Immature natural killer cell (primary cell): ENCODE measurements at places on chromosomes 5 and 9.
A peak's percentile ranks its signal among the peaks of the same experiment; 100 is the strongest.

DNA sequence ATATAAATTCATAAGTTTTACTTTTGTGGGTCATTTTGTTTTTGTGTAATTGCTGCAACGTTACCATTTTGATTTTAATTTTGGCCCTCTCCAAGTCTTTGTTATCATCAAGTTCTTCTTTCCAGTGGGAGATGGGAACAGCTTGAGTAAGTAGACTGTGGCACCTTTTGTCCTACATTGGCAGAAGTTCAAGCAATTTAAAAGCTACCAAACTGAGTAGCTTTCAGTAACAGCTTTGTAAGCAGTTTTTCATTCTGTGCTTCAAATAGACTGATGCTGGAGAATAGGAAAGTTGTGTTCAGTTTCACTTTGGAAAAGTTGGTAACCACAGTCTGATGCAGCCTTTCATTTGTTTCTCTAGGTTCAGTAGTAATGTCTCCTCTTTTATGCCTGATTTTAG lies 47.8 kb upstream of the TMED7 start:
- no peak for DNase-seq

- no peak for DNase-seq
Observed at GRCh38 chr5:130773813-130774212, 391.2 kb downstream of the HINT1 start.

- DNase-seq: no peak
Observed at GRCh38 chr5:81530919-81531318, 137.0 kb upstream of the ACOT12 start.

DNA sequence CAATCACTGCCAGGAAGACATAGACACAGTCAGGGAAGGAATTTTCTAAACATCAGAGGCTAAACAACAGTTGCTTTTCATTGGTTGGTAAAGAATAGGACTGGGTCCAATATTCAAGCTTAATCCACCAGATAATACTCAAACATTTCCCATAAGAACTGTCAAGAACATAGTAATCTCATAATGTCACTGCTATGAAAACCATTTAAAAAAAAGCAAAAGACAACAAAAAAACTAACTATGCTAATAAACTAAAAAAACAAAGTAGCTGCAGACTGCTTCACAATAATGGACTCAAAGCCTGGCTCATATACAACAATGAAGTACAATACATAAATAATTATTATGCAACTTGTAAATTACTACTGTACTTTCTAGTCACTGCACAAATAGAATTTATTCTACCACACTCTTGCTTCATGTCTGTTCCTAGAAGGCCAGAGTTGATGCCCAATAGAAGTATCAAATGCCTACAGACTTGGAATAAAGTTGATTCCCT lies 148.7 kb downstream of the MLLT3 start:
- DNase-seq: no peak

DNA sequence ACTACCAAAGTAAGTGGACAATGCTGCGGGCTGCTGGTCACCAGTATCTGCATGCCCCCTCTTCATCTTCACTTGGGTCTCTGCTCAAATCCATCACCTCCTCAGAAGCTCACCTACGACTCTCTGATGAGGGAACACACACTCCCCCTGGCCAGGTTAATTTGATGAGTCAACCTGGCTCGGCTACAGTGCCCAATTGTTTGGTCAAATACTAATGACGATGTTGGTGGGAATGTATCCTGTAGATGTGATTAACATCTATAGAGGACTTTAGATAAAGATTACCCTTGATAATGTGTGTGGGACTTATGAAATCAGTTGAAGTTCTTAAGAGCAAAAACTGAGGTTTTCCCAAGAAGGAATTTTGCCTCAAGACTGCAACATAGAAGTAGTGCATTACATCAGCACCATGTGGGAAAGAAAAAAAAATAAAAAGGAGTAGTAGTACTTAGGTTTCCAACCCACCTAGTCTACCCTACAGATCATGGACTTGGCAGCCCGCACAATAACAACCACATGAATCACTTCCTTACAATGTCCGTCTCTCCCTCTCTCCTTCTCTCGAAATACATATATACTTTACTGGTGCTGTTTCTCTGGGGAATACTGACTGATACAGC lies 467.3 kb downstream of the DNAH5 start:
- DNase-seq: no peak

DNA sequence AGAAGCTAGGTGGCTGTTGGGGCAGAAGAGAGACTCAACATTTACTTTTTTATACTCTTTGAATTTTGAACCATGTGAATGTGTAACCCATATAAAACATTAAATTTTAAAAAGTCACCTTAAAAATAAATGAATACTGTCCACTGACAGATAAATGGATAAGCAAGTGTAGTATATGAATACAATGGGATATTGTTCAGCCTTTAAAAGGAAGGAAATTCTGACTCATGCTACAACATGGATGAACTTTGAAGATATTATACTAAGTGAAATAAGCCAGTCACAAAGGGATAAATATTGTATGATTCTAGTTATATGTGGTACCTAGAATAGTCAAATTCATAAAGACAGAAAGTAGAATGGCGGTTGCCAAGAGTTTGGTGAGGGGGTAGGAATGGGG lies 113.9 kb downstream of the TMEM174 start:
- DNase-seq: no peak

GRCh38 chr5:133273661-133274596 lies 222.1 kb downstream of the HSPA4 start:
- DNase-seq: no peak

- no peak for DNase-seq
Observed at GRCh38 chr5:153159616-153160015, 330.9 kb upstream of the GRIA1 start.

- DNase-seq: no peak
Observed at GRCh38 chr9:106928350-106928749, 65.4 kb downstream of the ZNF462 start.

- DNase-seq: no peak
Observed at GRCh38 chr5:141691286-141691866, 9.3 kb upstream of the ARAP3 start.

GRCh38 chr5:78603636-78604175 lies 44.9 kb downstream of the LHFPL2 start:
- no peak for DNase-seq

DNA sequence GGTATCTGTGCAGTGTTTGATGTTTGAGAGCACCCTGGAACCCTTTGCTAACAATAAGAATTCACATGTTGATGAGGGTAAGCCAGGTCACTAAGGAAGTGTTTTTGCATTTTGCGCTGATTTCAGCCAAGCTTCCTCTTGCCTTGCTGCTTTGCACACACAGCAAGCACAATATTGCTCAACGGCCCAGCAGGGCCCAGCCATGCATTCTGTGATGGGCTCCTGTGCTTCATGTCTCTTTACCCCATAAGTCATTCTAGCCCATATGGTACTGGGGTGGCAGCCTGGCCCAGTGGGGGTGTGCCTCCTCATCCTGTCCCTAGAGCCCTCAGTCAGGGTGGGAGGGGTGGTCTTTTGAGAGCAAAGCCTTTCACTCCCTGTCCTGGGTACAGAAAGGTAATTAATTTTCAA lies 481.3 kb downstream of the GADD45G start:
- no peak for DNase-seq

GRCh38 chr9:121798941-121799340 lies 147.5 kb downstream of the DAB2IP start:
- DNase-seq: no peak

GRCh38 chr5:136703706-136704105 lies 338.4 kb upstream of the TRPC7 start:
- no peak for DNase-seq

DNA sequence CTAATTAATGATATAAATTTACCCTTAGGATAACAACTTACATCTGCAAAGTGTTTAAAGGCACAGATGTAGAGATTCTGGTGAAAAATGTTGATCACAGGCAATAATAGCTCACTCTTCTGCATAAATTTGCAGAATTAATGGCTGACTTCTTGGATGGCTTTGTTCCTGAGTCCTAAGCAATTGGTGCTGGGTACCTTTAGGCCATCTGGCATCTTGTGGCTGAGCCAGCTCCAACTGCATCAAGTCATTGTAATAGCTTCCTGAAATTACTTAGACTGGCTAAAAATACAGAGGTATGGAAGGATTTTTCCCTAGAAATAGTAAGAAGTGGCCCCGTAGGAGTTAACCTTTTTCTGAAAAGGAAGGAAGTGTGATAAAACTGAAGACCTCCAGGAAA lies 118.3 kb upstream of the MINAR2 start:
- no peak for DNase-seq

- no peak for DNase-seq
Observed at GRCh38 chr5:62306323-62306895, 403 bp downstream of the KIF2A start.

DNA sequence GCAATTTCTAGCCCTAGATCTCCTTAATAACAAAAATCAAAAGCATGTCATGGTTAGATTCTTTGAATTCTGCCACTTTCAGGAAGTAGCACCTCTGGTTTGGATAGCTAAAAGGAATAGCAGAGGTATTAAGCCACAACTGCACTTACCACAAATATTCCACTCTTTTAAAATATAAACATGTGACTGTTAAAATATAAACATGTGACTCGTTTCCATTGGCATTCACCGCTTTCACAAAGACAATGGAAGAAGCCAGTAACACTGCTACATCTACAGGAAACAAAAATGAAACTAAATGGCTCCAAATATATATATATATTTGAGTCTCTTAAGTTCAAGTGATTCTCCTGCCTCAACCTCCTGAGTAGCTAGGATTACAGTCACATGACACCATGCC lies 222.9 kb downstream of the ARL15 start:
- DNase-seq: no peak

DNA sequence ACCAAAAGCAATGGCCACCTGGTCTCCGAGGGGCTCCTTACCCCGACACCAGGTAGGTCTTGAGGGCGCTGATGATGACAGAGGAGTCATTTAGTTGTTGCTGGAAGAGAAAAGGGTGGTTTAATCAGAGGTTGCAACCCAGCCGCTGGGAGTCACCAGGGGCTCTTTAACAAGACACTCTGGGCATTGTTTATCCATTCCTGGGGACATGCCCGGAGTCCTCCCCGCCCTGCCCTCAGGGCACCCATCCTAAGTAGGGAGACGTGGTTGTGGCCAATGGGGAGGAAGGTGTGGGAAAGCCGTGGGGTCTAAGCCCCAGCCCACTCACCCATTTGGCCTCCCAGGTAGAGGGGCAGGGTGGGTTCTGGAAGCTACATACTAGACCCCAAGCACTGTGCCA lies 3.1 kb downstream of the PTGES2 start:
- no peak for DNase-seq

GRCh38 chr9:104784098-104784497 lies 20.2 kb downstream of the NIPSNAP3B start:
- no peak for DNase-seq

GRCh38 chr5:18745042-18745987 lies 1111.1 kb downstream of the TAF11L14 start:
- peak; percentile 43 for DNase-seq

DNA sequence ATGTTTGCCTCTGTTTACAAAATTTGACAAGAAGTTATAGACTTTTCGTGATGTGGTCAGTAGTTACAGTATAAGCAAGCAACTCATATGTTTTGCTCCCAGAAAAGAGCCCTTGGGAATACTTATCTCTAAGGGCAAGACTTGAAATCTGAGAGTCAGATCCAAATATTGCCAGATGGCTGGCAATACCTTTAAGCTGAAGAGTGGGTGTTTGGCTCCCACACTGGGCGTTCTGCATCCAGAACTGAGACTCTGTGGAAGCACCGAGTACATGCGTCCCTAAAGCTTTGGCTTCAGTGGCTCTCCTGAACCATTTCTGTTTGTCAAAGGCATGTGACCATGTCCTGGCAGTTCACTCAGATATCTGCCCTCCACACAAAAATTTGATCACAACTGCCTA lies 194.1 kb downstream of the DCP2 start:
- no peak for DNase-seq

DNA sequence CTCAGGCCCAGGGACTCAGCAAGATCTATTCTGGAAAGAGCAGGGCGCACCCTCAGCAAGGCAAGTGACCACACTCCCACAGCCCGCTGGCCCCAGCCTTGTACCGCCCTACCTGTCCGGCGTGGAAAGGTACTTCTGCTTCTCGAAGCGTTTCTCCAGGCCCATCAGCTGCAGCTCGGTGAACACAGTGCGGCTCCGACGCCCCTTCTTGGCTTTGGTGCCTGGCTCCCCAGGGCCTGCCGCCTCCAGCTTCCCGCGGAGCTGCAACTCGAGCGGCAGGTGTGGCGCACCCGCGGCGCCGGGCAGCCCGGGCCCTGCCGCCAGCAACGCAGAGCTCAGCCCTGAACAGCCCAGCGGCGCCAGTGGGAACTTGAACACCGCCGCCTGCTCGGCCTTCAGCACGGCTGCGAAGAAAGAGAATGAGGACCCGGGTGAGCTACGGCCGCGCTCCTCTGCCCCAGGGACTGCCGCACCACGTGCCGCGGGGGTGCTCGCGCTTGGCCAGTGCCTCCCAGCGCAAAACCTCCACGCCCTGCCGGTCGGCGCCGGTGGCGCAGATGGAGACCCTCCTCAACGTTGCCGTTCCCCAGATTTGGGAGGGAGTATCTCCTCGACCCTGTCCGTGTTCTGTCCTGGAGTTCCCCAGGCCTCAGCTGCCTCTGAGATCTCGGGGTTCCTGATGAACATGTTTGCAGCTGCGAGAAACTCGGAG lies 2.2 kb downstream of the BARX1 start:
- DNase-seq: no peak

- DNase-seq: no peak
Observed at GRCh38 chr5:34487956-34488355, 168.2 kb upstream of the RAI14 start.

GRCh38 chr5:6822556-6823343 lies 109.5 kb downstream of the TENT4A start:
- no peak for DNase-seq

- DNase-seq: no peak
Observed at GRCh38 chr9:131543141-131543540, 2.2 kb upstream of the PRRT1B start.

DNA sequence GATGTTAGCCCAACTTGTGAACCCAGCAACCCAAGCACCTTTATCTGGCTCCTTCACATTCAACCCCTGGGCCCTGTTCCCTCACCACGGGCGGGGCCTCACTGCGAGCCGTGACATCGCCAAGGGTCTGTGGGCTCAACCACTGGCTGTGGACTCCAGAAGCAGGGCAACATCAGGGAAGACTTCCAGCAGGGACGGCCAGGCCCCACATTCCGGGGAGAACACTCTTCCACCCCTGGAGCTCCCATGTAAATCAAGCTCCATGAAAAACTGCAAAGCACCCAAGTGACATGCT lies 175.3 kb downstream of the ERCC6L2 start:
- no peak for DNase-seq
